ENCODE measurements at places on chromosomes 13 and 19.

DNA sequence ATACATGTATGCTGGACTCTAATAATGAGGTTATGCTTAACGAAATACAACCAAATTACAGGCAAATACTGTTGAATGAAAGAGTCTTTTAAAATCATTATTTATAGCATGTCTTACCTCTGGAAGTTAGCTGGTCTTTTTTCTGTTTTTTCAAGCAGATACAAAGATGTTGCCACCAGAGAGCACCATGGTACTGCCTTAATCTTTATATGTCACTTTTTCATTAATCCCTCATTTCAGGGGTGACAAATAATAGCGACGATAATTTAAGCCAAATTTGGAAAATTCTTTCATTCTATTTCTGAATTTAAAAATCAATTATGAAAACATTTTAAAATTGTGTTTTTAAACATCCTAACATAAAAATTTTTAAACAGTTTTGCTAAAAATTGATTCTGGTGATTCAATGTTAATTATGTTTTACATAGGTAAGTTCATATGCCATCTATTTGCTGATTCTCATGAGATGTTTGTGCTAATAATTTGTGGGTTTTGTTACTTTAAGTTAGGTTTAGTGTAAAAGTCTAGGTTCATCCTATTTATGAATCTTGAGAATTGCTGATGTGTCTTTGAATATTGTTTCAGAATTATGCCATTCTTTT, 379.3 kb upstream of the SGCG start:
- DNase-seq: no peak

- no peak for DNase-seq
These were observed 69.1 kb upstream of the SLC7A1 start for GRCh38 chr13:29664591-29664990.

DNA sequence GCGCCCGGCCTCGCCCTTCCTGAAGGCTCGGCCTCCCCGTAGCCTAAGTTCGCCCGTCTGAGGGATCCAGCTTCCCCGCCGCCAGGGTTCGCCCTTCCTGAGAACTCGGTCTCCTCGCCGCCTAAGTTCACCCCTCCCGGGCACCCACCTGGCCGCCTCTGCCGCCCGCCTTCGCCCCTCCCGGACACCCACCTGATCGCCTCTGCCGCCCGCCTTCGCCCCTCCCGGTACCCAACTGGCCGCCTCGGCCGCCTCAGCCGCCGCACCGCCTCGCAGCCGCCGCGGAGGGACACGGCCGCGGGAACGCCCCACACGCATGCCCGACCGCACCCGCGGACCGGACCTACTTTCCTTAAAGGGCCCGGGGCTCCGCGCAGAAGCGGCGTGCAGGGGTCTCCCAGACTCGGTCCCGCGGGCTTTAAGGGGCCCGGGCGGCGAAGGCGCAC, at the start of gene MOB3A:
Gene MOB3A (minus strand): TSS at position 293 of the 446 bp plus-strand sequence. CDS start 17,766 bp downstream, outside the sequence.
- peak; percentile 85 for DNase-seq

GRCh38 chr19:14432791-14433553, at the start of gene PKN1:
Gene PKN1, plus strand, starts transcription at chr19:14433306. Its CDS starts 216 bp downstream, at chr19:14433522.
- no peak for DNase-seq

DNA sequence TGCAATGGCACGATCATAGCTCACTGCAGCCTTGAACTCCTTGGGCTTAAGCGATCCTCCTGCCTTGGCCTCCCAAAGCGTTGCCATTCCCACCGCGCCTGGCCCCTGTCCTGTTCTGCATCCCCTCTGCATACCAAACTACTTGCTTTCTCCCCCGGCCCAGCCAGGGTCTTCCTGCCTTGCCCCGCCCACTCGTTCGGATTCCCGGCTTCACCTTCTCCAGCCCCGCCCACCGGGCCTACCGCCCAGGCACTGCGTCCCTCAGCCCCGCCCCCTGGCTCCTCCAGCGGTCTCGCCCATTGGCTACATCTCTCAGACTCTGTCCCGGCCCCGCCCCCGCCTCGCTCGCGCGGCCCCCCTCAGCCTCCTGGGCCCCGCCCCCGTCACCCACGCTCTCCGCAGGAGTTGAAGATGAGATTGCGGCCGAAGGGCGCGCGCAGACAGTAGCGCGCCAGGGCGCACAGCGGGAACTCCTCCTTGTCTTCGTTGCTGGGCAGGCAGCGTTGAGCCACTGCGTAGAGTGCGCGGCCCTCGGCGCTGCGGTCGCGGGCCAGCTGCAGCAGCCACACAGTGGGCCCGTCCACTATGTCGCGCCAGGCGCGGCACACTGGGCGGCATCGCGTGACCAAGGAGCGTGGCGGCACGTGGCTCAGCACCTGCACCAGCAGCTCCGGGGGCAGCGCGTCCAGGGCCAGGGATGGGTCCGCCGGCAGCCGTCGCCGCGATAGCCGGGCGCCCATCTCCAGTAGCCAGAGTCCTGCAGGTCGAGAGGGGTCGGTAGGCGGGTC, 19.0 kb downstream of the MRPS12 start:
- no peak for DNase-seq

GRCh38 chr13:38785042-38785441, 98.2 kb downstream of the FREM2 start:
- DNase-seq: no peak

GRCh38 chr19:11400798-11401197, 16.7 kb upstream of the EPOR start:
- DNase-seq: no peak

DNA sequence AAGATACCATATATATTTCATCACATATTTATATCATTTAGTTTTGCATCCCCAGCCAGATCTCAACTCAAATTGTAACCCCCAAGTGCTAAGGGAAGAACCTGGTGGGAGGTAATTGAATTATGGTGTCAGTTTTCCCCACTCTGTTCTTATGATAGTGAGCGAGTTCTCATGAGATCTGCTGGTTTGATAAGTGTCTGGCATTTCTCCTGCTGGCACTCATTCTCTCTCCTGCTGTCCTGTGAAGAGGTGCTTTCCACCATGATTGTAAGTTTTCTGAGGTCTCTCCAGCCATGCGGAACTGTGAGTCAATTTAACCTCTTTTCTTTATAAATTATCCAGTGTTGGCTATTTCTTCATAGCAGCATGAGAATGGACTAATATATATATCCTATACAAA, 462.5 kb upstream of the SLITRK5 start:
- DNase-seq: no peak

DNA sequence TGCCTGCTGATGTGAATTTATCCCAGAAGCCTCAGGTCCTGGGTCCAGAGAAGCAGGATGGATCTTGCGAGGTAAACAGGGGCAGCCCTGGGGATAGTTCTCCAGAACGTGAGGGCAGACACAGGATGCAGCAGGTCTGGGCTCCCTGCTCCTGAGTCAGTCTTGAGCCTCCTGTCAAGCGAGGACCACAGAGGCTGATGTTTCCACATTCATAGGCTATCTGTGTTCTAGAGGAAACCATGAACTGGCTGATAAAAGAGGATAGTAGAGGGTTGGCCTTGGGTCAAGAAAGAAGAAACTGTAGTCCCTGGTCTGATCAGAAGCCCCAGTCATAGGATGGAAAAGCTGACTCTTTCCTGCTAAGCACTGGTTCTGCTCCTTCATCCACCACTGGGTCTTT, 2.2 kb downstream of the ZNF175 start:
- no peak for DNase-seq

All from Jurkat, Clone E6-1 (cell line).